Left renal pelvis (tissue), 4 donors: ENCODE measurements at places on chromosomes 2 and 18. TPM values are rescaled to one million over a fixed set of nuclear protein-coding genes. Genes with fewer than 3 reads are reported as not detected.

Gene ABHD1
- polyA plus RNA-seq: 1.5 TPM

Gene SPAST
- 36.4 TPM for polyA plus RNA-seq

Gene ICA1L
- polyA plus RNA-seq: 23.3 TPM

Gene ERICH2
- 2.0 TPM for polyA plus RNA-seq

Gene AKAIN1
- not detected for polyA plus RNA-seq

DNA sequence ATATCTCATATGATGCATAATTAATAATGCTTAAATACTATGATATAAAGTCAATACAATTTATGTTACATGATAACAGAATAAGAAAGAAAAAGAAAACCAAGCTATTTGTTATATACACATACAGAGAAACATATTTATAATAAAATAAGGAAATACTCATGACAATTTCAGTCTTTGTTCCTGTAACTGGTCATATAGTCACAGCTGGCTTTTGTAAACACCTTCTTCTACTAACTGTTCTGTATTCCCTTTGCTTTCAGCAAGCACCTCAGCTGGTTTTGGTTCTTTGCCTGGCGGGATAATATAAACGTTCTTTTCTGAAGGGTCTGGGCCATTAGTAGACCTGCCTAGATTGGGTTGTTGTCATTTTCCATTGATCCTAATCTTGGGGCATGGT, 158.5 kb downstream of the COPS8 start:
- no peak for DNase-seq

Gene LYG1
- 1.4 TPM for polyA plus RNA-seq

DNA sequence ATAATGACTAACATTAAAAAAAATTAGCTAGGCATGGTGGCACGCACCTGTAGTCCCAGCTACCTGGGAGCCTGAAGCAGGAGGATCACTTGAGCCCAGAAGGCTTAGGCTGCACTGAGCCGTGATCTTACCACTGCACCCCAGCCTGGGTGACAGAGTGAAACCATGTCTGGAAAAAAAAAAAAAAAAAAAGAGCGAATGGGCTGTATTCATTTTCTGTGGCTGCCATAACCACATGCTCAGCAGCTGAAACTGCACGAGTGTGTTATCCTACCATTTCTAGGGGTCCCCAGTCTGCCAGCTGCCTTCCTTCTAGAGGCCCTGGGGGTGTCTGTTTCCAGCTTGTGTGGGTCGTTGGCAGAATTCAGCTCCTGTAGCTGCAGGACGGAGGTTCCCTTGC, 247.8 kb downstream of the EIPR1 start:
- no peak for DNase-seq

Gene MAPRE2
- polyA plus RNA-seq: 33.6 TPM
